ENCODE measurements at places on chromosomes 11 and 22.

DNA sequence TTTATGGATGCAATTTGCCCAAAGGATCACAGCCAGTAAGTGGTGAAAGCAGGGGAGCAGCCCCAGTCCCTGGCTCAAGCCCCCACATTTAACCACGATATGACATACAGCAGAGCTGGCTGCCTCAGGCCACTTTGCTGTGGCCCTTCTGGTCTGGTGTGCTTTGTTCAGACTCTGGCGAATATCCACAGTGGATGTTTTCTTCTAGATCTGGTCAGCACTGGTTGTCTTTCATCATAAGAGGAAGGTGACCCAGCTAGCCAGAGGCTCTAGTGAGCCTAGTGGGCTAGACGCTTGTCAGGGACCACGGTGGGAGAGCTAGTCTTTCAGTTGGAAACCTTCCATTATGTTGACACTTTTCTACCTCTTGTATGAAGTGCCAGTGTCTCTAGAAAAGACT lies 42.5 kb downstream of the DGCR2 start:
- DNase-seq: no peak

DNA sequence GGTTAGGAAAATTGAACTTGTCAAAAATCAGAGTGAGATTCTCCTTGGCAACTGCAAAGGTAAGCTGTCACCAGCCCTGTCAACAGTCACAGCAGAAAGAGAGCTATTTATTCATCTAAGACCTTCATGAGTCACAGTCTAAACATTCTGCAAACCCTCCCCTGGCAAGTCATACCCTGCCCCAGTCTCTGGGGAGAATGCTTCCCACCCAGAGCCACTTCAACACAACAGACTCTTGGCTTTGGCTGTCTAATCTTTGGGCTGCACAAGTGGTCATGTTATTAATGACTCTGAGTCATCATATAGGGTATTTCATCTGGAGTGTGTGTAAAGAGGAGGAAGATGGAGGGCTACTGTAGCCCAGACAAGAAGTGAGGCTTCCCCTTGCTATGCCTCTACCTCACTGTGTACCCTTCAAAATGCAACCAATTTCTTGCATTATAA lies 153.4 kb downstream of the CCDC34 start:
- DNase-seq: no peak

- DNase-seq: no peak
These were observed 5.1 kb downstream of the RFPL1 start for GRCh38 chr22:29443452-29443851.

- DNase-seq: no peak
These were observed 33.8 kb downstream of the OR2AG2 start for GRCh38 chr11:6737872-6738466.

GRCh38 chr11:96567176-96567575 lies 177.4 kb downstream of the JRKL start:
- no peak for DNase-seq

DNA sequence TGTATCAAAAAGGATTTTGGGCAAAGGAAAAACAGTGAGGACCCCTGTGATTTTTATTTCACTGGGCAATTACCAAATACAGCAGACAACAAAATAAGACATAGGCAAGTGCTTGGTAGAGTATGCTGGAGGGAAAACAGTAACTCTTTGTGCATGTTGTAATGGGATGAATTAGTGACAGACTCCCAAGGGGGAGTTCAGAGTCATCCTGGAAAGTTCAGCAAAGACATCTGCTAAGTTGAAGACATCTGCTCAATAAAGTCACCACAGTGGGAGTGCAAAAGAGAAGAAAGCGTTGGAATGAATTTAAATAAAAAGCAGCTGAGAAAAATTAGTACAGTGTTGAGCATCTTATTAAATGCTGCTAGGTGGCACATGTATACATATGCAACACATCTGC lies 378.8 kb upstream of the ISX start:
- no peak for DNase-seq

- no peak for DNase-seq
These were observed 67.0 kb downstream of the MAML2 start for GRCh38 chr11:96275801-96276594.

- no peak for DNase-seq
These were observed 5.4 kb upstream of the C11orf86 start for GRCh38 chr11:66969584-66970225.

Data from esophagus squamous epithelium (tissue), 5 donors.